ENCODE measurements at places on chromosomes 16 and 17.

GRCh38 chr17:28033972-28034714, 8.3 kb upstream of the NLK start:
- no peak for DNase-seq

- DNase-seq, result no peak
Measured at GRCh38 chr17:30369995-30370394, 8.7 kb upstream of the CPD start.

DNA sequence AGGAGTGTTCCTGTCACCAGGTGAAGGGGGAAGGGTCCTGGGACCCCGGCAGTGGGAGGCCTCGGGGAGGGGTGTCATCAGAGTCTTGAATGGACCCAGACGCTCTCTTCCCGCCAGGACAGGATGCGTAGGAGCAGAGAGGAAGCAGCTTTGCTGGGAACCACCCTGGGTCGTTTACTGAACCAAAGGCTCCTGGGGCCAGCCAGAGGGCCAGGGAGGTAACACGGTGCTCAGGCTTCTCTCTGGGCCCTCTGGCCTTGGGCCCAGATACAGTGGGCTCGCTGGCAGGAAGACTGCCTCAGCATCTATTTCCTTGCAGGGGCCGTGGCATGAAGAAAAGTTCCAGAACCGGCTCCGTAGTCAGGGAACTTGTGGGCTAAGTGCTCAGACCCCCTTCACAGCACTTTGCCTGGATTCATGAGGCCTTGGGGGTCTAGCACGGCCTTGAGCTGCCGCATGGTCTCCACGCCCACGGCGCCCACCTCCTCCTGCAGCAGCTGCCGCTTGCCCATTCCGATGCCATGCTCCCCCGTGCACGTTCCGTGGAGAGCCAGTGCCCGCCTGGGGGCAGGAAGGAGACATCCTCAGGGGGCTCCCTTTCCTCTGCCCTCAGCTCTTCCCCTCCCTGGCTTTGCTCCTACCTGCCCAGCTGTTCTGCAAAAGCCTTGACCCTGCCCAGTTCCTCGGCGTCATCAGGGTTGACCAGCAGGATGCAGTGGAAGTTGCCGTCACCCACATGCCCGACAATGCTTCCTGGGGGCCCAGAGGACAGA, 4.4 kb downstream of the LDHD start:
- no peak for DNase-seq

DNA sequence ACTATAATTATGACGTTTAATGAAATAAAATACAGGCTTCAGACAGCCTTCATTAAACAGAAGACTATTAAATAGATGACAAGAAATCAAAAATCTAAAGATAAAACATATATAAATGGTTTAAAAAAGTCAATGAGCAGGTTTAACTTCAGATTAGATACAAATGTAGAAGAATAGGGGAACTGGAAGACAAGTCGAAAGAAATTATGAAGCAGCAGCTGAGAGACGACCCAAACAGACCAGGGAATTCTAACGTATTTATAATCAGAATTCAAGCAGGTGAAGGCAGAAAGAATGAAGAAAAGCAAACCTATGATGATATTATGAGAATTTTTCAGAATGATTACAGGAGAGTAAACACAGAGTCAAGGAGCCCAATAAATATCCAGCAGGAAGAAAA, 235.1 kb upstream of the XYLT1 start:
- DNase-seq, result no peak

DNA sequence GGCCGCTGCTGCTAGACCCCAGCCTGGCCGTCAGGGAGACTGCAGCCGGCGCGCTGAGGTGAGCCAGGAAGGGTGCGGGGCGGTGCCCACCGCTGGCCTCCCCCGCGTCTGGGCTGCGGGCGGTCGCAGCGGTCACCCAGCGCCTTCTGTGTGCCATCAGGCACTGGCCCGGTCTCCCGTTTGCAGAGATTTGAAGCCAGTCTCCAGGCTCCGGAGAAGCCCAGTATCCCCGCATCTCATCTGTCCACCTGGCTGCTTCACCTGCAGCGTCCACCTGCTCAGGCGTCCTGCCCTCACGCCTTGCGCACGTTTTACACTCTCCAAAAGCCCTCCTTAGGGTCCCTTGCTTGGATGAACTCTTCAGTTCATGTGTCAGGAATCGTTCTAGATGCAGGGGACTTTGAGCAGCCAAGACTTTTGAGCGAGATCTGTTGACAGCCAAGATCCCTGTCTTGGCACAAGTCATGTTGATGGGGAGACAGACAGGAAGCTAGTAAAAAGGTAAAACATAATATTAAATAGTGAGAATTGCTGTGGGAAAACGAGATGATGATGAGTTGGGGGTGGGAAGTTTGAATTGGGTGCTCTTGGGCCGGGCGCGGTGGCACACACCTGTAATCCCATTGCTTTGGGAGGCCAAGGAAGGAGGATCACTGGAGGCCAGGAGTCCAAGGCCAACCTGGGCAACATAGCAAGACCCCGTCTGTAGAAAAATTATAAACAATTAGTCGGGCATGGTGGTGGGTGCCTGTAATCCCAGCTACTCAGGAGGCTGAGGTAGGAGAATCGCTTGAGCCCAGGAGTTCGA, 916 bp downstream of the HEATR3 start:
- no peak for DNase-seq

DNA sequence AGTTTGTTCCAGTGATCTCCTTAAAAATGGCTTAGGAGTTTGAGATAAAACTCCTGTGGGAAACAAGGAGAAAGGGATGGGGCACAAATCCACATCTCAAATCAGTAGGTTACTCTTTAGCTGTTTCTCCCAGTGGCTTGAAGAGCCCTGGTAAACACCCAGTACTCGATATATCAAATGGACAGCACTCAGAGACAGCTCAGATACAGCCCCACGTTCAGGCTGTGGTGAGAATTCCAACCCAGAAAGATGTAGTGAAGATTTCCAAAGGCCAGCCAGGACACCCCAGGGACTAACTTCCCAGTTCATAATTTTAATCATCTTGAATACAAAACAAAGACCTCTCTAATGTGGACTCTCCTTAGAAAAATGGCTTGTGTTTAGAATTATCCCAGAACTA, 6.4 kb upstream of the VEZF1 start:
- DNase-seq, result no peak

- no peak for DNase-seq
Measured at GRCh38 chr17:58245428-58246103, 7.2 kb downstream of the LPO start.
